ENCODE measurements at places on chromosomes 1 and 21.

GRCh38 chr1:55387145-55387544 lies 172.0 kb upstream of the USP24 start:
- no peak for DNase-seq

DNA sequence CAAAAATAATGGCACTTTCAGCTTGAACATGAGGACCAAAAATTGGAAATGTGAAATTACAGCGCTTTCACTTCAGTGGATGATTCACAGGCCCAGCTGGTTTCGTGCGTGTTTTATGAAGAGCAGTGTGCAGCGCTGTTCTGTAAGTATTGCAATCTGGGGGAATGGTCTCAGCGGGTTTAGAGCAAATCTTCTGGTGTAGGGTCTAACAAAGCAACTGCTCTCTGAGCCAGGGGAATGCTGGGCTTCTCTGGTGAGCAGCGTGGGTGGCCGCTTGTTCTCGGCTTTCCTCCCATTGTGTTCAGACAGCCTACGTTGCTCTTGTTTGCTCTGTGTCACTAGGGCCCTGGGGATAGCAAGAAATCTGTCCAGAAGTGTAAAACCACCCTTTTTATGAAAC lies 42.4 kb upstream of the GADD45A start:
- no peak for DNase-seq

GRCh38 chr1:161935264-161935663 lies 88.4 kb downstream of the OLFML2B start:
- DNase-seq, result no peak

- DNase-seq, result no peak
Measured at GRCh38 chr21:41043014-41043413, 124.9 kb upstream of the BACE2 start.

GRCh38 chr1:236015539-236015938 lies 49.4 kb downstream of the NID1 start:
- no peak for DNase-seq

- no peak for DNase-seq
Measured at GRCh38 chr1:197841883-197842553, 60.4 kb upstream of the C1orf53 start.

- DNase-seq, result no peak
Measured at GRCh38 chr21:37845535-37845934, 70.7 kb downstream of the KCNJ6 start.

- DNase-seq, result no peak
Measured at GRCh38 chr1:246295340-246295739, 211.7 kb downstream of the SMYD3 start.

- no peak for DNase-seq
Measured at GRCh38 chr1:7303554-7304317, 467.4 kb upstream of the VAMP3 start.

GRCh38 chr1:245220381-245220985 lies 65.7 kb downstream of the KIF26B start:
- DNase-seq, result no peak

DNA sequence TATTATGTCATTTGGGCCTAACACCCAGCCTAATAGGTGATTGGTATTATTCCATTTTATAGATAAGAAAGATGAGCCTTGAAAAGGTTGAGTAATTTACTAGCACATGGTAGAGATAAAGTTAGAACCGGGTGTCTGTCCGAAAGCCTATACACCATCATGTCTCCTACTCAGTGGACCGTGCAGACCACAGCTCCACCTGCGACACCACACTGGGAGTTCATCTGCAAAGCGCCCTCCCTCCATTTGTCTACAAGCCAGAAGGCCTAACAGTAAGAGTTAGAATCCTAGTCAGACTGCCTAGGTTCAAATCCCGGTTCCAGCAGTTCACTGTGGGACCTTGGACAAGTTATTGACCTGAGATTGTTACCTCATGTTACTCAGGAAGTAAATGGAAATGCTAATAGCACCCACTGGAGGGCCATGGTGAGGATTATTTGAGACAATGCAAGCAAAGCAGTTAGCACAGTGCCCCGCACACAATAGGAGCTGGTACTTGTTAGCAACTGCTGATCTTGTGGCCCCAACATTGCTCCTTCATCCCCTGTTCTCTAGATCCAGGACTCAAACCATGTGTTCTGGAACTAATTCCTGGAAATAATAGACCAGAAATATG lies 20.5 kb downstream of the ARMH1 start:
- no peak for DNase-seq

DNA sequence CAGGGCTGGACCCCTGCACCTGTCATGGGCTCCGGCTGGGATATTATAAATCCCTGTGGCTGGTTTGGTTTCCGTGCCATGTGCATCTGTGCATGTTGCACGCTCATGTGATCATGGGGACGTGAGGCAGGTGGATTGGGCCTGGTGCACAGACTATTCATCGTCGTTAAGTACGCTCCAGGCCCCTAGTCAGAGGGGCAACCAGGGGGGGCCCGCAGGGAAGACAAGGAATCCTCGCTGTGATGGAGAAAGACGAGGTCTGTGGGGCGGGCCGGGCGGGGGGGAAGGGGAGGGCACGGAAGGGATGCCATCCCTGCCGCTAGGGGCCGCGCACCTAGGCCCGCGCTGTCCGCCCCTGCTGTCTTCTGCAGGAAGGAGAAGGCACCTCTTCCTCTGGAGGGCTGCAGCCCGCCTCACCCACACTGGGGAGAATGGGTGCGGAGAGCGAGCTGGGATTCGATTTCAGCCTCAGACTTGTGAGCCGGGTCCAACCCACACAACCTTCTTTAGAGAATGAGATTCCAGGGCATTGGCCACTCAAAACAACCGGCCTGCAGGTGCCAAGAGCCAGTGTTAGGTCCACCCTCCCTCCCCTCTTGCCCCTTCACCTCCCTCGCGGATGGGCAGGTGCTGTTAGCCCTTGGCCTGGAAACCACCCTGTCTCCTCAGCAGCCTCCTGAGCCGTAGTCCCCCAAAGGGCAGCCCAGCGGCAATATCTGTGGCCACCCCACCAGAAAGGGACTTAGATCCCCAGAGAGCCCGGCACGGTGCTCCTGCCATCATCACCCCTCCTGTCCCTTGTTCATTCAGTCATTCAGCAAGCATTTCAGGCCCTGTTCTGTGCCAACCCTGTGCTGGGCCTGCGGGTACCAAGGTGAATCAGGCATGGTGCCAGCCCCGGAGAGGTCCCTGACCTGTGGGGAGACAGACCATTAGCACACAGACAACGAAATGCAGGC lies 950 bp upstream of the LRP8 start:
- no peak for DNase-seq

- peak; percentile 45 for DNase-seq
Measured at GRCh38 chr1:55214212-55214933, 791 bp downstream of the USP24 start.

- DNase-seq, result no peak
Measured at GRCh38 chr1:160702100-160702499, 9.5 kb downstream of the CD48 start.

DNA sequence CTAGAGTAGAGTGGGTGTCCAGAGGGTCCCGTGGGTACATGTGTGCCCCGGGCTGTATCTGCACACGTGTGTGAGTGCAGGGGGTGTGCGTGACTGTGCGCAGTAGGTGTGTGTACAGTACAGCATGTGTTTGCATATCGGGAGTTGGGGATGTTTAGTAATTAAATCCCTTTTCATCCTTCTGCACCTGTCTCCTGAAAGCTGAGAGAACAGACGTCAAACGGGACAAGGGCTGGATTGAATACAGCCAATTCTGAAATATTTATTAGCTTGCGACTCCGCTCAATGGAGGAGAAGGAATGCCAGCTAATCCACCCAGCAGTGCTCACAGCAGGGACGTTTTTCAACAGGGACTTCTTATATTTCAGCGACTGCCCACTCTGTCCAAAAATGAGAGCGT lies 44.7 kb upstream of the CASZ1 start:
- DNase-seq, result no peak

GRCh38 chr1:73899311-73899710 lies 298.7 kb downstream of the LRRIQ3 start:
- no peak for DNase-seq

GRCh38 chr21:40160911-40161310 lies 293.7 kb downstream of the PCP4 start:
- DNase-seq, result no peak

GRCh38 chr1:84539972-84540371 lies 33.6 kb upstream of the GNG5 start:
- DNase-seq, result no peak

- no peak for DNase-seq
Measured at GRCh38 chr21:29940991-29941390, 1.2 kb upstream of the GRIK1 start.

DNA sequence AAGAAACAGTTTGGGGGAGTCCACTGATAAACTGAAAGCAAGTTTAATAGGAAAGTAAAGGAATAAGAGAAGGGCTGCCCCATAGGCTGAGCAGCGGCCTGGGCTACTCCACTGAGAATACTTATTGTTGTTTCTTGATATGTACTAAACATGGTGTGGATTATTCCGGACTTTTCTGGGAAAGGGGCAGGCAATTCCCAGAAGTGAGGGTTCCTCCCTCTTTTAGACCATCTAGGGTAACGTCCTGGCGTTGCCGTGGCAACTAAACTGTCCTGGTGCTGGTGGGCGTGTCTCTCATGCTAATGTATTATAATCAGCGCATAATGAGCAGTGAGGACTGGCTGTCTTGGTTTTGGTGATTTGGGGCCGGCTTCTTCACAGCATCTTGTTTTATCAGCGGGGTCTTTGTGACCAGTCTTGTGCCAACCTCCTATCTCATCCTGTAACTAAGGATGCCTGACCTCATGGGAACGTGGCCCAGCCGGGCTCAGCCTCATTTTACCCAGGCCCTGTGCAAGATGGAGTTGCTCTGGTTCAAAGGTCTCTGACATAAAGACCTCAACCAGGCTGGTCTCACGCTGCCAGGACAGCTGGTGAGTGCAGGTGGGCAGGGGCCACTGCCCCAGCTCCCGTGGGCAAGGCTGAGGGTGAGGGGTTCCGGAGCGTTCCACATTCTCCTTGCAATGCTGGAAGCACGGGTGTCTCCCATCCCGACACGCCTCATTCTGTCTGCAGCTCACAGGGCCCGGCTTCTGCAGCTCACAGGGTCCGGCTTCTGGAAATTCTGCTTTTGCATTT lies 19.6 kb upstream of the C1orf159 start:
- DNase-seq, result no peak

GRCh38 chr1:228305721-228306152 lies 97.9 kb downstream of the OBSCN start:
- peak; percentile 10 for DNase-seq

GRCh38 chr1:172449585-172450523 lies 6.0 kb upstream of the PIGC start:
- DNase-seq, result peak; percentile 56

DNA sequence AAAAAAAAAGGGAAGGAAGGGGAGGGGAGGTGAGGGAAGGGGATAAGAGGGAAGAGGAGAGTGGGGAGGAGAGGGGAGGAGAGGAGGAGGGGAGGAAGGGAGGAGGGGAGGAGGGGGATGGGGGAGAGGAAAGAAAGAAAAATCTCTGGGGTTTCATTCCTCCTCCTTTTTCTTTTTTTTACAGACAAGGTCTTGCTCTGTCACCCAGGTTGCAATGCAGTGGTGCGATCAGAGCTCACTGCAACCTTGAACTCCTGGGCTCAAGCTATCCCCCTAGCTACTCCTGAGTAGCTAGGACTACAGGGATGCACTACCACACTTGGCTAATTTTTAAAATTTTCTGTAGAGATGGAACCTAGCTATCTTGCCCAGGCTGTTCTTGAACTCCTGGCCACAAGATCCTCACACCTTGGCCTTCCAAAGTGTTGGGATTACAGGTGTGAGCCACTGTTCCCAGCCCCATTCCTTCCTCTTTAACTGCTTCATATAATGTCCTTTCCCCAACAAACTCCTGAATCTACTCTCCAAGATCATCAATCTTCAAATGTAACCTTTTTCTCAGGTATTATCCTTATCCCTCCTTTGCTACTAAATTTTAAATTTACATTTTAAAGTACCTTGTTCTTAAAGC lies 23.2 kb downstream of the GON4L start:
- DNase-seq, result no peak

DNA sequence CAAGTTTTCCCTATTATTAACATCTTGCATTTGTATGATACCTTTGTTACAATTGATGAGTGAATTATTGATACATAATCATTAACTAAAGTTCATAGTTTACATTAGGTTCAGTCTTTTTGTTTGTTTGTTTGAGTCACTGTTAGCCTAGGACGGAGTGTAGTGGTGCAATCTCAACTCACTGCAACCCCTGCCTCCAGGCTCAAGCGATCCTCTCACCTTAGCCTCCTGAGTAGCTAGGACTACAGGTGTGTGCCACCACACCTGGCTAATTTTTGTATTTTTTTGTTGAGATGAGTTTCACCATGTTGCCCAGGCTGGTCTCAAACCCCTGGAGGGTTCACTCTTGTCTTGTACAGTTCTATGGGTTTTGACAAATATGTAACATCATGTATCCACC lies 33.9 kb upstream of the PGM1 start:
- DNase-seq, result no peak

GRCh38 chr1:246383239-246383589 lies 123.9 kb downstream of the SMYD3 start:
- DNase-seq, result no peak

DNA sequence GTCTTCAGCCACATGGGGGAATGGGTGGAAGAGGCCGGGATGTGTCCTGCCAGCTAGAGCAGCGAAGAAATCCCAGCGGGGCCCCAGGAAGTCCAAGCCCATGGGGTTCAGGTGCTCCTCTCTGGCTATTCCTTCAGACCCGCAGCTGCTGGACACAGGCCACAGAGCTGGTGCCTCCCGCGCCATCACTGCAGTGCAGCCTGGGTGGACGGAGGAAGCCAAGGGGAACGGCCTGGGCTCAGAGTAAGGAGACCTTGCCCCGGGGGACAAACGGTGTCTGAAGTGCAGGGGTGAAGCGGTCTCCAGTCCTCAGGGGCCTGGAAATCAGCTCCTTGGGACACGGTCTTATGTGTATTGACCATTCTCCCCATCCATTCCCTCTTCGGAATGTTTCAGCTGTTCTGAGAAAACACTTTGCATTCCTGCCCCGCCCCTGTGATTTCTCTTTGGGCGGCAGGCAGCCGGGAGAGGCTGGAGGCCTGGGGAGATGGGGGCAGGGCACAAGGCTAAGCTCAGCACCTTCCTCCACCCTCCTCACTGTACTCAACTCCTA lies 18.4 kb downstream of the MTHFR start:
- DNase-seq, result no peak

- DNase-seq, result no peak
Measured at GRCh38 chr1:242639104-242639503, 114.6 kb upstream of the PLD5 start.

- no peak for DNase-seq
Measured at GRCh38 chr1:38498686-38499085, 360.9 kb downstream of the RRAGC start.

DNA sequence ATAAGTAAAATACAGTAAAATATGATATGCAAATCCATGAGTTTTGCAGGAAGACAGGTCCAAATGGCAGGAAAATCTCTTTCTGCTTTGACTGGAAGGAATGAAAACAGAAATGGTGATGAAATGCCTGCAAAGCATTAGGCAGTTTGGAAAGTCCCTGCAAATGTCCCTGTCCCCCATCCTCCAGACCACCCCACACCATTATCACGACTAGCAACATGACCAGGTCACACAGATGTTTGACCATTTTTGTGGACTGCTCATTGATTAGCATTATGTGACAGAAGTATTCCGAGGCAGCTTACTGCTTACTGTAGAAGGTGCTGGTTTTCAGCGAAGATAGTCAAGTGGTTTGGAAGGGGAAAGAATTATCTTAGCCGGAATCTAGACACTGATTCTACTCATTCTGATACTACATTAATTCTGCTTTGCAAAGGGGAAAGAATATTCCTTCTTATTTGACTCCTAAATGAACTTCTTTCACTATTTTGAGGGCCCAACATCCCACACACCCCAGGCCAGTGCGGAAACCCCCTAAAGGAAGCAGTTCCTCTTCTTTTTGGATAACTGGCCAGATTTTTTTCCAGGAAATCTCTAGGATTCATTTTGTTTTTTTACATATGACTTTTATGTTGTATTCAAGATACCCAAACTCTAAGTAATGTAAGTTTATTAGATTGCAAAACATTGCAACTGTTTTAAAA lies 9.5 kb upstream of the CR2 start:
- DNase-seq, result no peak
